ENCODE measurements at places on chromosomes 1 and 21. TPM values are rescaled to one million over a fixed set of nuclear protein-coding genes. Genes with fewer than 3 reads are reported as not detected.

DNA sequence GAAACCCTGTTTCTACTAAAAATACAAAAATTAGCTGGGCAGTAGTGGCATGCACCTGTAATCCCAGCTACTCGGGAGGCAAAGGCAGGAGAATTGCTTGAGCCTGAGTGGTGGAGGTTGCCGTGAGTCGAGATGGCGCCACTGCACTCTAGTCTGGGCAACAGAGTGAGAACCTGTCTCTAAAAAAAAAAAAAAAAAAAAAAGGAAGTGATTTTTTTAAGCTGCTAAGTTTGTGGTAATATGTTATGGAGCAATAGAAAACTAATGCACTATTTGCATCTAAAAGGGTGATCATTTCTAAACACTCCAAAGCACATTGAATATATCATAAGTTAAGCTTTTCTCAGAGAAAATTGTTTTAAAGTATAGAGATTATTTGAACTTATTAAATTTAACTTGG is 244.8 kb upstream of the SPAG17 start:
- DNase-seq, result no peak

- DNase-seq, result peak; percentile 82
These were observed 12.4 kb downstream of the ARPC5 start for GRCh38 chr1:183622884-183623785.

- DNase-seq, result no peak
These were observed 20.1 kb upstream of the NKAIN1 start for GRCh38 chr1:31259746-31260145.

- DNase-seq, result peak; percentile 72
These were observed 52.4 kb upstream of the GPR157 start for GRCh38 chr1:9181176-9181906.

DNA sequence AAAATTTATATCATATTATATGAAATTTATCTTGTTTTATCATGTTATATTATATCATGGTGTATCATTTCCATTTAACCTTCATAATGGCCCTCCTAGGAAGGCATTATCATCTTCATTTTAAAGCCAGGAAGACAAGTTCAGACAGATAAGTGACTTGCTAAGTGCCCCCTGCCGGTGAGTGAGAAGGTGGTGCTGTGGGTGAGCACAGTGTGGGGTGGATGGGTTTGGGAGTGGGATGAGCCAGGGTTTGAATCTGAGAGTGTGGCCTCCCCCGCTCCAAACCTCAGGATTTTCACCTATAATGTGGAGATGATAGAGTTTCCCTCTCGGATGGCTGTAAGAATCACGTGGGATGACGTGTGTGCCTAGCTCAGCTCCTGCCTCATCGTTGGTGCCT is 108.7 kb upstream of the IGSF21 start:
- DNase-seq, result peak; percentile 21

DNA sequence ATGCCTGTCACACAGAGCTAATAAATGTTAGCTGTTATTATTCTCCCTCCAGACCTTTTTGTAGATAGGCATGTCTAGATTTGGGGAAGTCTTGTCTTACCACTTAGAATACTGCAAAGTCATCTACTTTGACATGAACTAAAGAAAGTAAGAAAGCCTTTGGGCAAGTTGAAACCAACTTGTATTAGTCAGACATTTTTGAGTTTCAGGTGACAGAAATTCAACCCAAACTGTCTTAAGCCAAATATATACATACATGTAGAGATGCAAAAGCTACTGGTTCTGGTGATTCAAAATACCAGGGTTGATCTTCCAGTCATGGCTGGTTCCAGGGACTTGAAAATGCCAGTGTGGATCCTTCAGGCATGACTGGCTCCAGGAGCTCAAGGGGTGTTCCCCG is 276.8 kb upstream of the TMEM51 start:
- no peak for DNase-seq

DNA sequence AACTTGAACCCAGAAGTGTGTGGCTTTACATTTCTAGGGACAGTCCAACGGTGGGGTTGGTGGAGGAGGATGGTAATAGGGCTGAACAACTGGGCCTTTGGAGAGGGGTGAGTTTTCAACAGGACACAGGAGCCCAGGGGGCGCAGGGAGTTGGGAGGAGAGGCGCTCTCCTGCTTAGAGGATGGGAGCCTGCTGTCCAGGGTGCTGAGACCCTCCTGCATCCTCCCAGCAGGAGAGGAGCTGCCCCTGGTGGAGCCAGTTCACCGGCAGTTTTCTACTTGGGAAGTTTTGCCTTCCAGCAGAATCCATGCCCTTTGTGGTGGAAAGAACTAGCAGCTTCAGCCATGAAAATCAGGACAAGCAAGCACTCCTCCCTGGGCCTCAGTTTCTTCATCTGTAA is 8.6 kb downstream of the KCNC4 start:
- peak; percentile 42 for DNase-seq

- peak; percentile 60 for DNase-seq
These were observed 11.5 kb downstream of the YBEY start for GRCh38 chr21:46297338-46298271.

GRCh38 chr21:44763050-44763378 is 38.6 kb downstream of the UBE2G2 start:
- DNase-seq, result no peak

GRCh38 chr1:229114315-229114714 is 156.6 kb upstream of the RAB4A start:
- no peak for DNase-seq

The RGS18 gene
- polyA plus RNA-seq, result not detected
